ENCODE measurements at places on chromosomes 16 and 17. TPM values are rescaled to one million over a fixed set of nuclear protein-coding genes. Genes with fewer than 3 reads are reported as not detected.

KRT36 gene
- not detected for total RNA-seq

TBC1D3H gene
- total RNA-seq, result not detected

ST6GALNAC1 gene
- total RNA-seq, result 0.93 TPM

PIK3R6 gene
- total RNA-seq, result 1.6 TPM

VPS25 gene
- total RNA-seq, result 41.1 TPM

PCGF2 gene
- 40.7 TPM for total RNA-seq

SULT1A2 gene
- total RNA-seq, result 2.5 TPM

CDIP1 gene
- 24.8 TPM for total RNA-seq

SMIM36 gene
- total RNA-seq, result not detected

TGFB1I1 gene
- 34.7 TPM for total RNA-seq

ZPBP2 gene
- total RNA-seq, result not detected

AIPL1 gene
- not detected for total RNA-seq

CACNG5 gene
- total RNA-seq, result not detected

TLCD1 gene
- 3.4 TPM for total RNA-seq

TERB1 gene
- not detected for total RNA-seq
